ENCODE measurements at places on chromosomes 5 and 9.

GRCh38 chr5:57499262-57500050, 16.8 kb upstream of the ACTBL2 start:
- no peak for DNase-seq

- DNase-seq, result no peak
Observed at GRCh38 chr5:41817625-41818301, 52.5 kb downstream of the OXCT1 start.

DNA sequence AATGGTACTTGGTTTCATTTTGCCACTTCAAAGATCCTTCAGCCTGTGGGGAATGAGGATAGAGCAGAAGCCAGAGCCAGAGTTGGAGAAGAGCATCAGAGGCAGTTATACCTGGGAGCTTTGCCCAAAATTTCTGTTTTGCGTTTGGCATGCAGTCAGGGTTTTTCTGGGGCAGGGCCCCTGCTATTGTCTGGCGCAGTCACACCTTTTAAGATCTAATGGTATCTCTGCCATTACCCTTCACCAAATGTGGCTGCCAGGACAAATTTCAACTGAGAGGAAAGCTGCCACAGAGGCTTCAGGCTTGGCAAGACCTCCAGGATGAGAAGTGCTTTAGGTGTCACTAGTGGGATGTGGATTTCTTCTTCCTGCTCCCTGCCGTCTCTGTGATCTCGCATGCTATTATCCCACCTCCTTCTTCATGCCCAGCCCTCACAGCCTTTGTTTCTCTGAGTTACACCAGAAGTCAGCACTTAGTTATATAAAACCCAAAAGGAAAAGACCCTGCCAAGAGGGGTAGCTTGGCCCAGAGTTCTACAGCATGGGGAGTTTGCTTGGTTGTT, 357.0 kb downstream of the TLE4 start:
- DNase-seq, result no peak

DNA sequence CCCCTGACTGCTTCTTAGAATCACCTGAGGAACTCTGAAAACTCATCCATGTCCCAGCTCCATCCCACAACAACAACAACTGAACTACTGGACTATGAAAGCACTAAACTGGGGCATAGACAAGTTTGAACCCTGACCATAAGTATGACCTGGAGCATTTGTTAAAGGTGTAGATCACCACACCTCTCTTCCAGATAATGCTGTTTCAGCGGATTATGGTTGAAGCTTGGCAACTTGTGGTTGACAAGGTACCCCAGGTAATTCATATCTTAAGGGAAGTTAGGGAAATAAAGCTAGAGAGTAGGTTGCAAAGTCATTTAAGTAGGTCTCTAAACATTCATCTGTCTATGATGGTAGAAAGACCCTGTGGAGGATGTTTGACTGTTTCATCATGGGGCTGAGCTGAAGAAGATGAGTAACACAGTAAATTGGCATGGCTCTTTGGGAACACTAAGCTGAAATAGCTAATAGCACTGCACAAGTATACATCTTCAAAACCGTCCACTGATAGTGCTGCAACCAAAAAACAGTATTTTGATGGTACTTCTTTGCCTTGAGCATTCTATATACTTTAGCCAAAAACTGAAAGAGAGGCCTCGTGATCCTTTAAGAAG, 80.2 kb downstream of the TMEM174 start:
- no peak for DNase-seq

GRCh38 chr5:132662004-132662401, 4.0 kb downstream of the IL13 start:
- DNase-seq, result no peak

DNA sequence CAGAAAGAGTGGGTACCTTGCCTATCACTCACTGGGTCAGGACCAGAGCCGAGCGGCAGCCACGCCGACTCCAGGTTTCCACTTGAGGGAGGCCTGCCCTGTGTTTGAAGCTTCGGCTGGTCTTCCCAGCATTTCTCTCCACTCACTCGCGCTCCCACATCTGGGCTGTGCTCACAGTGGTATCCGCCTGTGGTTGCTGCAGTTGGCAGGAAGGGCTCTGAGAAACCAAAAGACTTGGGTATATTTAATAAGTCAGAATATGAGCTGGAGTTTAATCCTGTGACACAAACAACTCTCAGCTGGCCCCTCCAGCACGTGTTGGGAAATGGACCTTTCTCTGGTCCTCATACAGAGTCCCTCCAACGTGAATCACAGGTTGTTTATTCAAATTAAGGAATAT, 70.9 kb downstream of the SPRY4 start:
- no peak for DNase-seq

GRCh38 chr9:135667463-135668001, 4.4 kb downstream of the LCN9 start:
- DNase-seq, result no peak

GRCh38 chr5:91339063-91339705, 43.9 kb downstream of the ARRDC3 start:
- DNase-seq, result no peak

GRCh38 chr5:89513299-89514044, 630.5 kb upstream of the MEF2C start:
- DNase-seq, result no peak

- no peak for DNase-seq
Observed at GRCh38 chr5:72841756-72842535, 25.5 kb downstream of the TNPO1 start.

GRCh38 chr9:113355040-113355596, 5.8 kb downstream of the BSPRY start:
- no peak for DNase-seq

DNA sequence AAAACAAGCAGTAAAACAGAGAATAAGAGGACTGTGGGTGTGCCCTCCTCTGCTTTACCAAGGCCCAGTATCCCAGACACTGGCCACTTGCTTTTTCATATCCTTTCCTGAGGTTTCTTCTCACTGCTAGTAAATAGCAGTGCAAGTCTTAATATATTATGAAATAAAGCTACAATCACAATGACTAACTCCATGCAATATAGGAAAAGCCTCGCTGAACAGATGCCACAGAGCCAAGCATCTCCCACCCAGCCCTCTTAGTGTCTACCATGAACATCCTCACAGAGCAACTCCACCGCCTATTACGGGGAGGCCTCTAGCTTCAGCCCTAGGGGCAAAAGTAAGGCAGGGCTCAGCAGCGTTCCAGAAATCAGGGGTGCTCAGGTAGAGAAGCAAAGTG, 130.7 kb upstream of the LHFPL2 start:
- DNase-seq, result no peak

- DNase-seq, result no peak
Observed at GRCh38 chr9:73780916-73781315, 629.3 kb downstream of the ANXA1 start.

- DNase-seq, result no peak
Observed at GRCh38 chr5:143714629-143715028, 97.3 kb upstream of the HMHB1 start.

DNA sequence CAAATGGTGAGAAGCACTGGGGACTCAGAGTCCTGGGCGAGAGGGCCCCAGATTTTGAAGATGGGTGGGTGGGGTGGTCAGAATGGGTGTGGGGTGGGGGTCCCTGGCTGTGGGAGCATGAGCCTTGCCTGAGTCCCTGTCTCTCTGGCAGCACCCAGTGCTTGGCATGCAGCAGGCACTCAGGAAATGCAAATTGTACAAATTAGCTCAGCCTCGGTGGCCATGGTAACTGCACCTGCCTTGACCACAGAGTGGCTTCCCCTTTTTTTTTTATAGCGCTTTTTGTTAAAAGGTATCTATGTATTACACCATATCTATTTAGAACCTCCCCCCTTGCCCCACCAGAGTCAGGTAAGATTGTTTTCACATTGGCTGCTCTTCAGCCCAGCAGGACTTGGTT, 19.2 kb upstream of the PITX1 start:
- no peak for DNase-seq

DNA sequence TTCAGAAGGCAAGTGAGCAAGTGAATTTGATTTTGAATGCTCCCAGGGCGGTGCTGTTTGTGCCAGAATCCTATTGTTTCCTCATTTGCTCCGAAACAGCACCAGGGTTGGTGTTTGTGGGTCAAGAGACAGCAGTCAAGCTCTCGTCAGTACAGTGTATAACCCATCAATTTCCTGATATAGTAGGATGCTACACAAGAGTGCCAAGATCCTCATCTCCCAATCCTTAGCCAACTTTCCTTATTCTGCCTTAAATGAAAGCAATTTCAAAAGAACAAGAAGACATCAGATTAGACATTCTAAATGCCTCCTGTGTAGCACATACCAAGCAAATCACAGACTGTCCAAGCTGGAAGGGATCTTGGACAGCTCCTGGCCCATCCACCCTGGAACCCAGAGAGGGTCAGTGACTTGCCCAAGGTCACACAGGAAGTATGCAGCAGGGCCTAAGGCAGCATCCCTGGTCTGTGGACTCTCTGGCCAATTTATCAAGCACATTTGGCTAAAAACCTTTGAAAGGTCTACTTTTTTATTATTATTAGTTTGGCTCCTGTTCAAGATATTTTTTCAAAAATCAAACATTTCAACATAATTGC, 4.5 kb downstream of the WHRN start:
- no peak for DNase-seq

- no peak for DNase-seq
Observed at GRCh38 chr9:107699231-107699630, 209.7 kb upstream of the KLF4 start.

GRCh38 chr5:169880012-169880663, 100.2 kb downstream of the INSYN2B start:
- DNase-seq, result no peak

DNA sequence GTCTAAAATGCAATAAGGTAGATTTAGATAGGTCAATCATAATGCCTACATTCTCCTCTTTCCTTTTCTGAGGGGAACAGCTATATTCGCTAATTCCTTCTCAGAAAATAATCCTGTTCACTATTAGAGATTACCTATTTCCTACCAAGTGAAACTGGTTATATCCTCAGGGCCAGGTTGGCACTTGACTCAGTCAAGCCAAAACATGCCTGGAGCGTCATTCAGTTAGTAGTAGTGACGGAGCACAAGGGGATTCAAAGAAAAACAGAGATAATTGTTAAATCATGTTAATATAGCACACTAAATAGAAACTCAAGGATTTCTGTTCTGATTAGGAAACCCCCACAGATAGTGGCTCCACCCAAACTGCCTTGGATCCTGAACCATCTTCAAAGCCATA, 515.4 kb upstream of the PTPRD start:
- no peak for DNase-seq

DNA sequence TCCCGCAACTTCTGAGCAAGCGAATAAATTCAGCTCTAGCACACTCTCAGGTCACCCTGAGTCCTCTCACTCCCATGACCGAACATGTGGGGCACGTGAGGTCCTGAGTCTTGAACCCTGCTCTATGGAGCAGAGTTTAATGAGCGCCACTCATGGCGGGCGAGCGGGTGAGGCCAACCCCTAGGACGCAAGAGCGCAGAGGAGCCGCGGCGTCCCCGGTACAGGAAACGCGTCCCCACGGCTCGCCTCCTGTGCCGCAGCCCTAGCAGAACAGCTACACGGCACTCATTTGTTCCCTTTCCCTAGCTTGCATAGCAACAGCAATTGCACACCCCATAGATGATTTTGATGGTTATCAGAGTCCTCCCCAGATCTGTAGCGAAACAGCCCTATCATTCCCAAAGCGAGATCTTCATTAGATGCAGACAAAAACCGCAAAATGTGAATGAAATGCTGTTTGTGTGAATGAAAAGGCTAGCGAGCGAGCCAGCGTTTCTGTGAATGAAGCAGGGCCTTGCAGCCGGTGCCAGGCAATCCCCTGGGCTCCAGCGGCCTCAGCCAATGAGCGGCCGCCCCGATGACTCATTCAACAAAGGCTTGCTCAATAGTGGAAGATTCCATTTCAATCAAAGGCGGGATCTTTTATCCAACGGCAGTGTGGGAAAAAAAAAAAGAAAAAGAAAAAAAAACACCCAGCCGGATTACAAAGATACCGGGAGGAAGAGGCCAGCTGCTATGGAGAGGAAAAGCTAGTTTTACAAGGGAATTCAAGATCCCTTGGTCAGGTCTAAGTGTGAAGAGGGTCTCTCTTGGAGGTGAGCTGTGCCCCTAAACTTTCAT, 1.5 kb upstream of the SHC3 start:
- peak; percentile 3 for DNase-seq

DNA sequence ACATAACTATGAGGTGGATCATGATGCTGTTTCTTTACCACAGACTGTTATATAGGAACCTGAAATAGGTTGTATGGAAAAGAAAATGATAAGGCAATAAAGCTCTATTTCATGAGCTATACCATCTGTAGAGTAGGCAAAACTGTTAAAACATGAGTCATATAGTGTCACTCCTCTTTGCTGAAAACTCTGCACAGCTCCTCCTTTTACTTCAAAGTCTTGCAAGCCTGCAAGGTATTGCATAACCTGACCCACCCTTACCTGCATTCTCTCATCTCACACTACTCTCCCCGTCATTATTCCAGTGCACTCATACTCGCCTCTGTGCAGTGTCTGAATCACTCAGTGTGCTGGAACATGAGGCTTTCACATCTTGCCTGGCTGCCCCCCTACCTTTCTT, 790.1 kb downstream of the EFNA5 start:
- no peak for DNase-seq

DNA sequence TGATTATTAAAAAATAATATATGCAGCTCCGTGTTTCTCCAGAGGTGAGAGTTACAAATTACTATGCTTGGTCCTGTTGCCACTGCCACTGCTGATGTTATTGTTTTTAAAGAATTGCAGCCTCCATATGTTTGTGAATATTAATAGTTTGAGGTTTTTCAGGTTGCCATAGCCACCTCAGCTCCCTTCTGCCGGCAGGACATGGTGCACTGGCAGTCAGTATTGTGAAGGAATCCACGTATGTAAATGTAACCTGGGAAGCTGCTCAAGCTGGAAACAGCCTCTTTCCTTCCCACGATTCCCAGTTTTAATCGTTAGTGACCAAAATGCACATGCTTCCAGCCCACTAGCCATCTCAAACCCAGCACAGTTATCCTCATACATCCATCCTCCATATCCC, 184.4 kb upstream of the CCNG1 start:
- no peak for DNase-seq

DNA sequence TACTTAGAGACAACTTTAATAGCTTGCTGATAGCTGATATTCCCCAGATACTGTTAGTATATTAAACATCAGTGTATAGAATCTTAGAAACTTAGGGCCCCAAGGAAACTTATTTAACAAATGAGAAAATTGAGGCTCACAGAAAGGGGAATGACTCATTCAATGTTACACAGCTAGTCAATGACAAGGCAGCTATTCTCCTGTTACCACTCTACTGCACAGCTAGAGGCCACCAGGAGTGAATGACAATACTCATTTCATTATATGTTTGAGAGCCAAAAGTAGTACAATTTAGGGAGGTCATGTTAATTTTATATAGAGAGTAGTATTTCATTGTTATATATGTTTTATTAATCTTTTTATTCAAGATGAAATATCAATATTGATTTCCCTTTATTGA, 33.2 kb upstream of the PCDHB1 start:
- DNase-seq, result no peak

DNA sequence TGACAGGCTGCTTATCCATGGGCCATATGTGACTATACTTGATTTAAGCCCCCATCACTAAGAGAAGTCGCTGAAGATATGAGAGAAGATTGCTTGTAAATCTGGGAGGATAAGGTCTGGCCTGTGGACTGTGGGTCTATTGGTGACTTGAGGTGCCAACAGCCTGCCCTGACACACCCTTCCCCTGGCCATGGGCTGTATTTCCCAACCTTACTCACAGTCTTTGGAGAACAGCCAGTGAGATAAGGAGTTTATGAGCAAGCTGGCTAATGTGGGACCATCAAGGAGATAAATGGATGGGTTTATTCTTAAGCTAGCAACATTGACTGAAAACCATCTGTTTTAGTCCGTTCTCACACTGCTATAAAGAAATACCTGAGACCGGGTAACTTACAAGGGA, 231.3 kb downstream of the ZSWIM6 start:
- no peak for DNase-seq

- no peak for DNase-seq
Observed at GRCh38 chr5:73895471-73895870, 269.5 kb downstream of the ARHGEF28 start.

- no peak for DNase-seq
Observed at GRCh38 chr9:115461280-115461679, 343.3 kb upstream of the TNC start.

All from activated T-cell treated with anti-CD3 and anti-CD28 coated beads for 1 hour (primary cell).